Neural progenitor cell (in vitro differentiated cells): ENCODE measurements at places on chromosomes 5 and 9. TPM values are rescaled to one million over a fixed set of nuclear protein-coding genes. Genes with fewer than 3 reads are reported as not detected.

DNA sequence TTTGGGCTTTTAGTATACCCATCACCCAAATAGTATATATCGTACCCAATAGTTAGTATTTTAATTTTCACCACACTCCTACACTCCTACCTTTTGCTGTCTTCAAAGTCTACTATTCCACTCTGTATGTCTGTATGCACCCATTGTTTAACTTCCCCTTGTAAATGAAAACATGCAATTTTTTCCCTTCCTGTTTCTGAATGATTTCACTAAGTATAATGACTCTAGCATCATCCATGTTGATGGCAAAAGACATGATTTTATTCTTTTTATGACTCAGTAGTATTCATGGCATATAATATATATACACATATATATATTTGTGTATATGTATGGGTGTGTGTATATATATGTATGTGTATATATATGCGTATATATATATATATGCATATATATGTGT is 63.1 kb upstream of the FAM174A start:
- H3K4me1 ChIP-seq = no peaks in the 10 kb centered on the region
- no peaks in the 10 kb centered on the region for H3K27me3 ChIP-seq
- DNase-seq = no peak
- H3K4me3 ChIP-seq = no peak overlapping the region
- H3K36me3 ChIP-seq = no peaks in the 10 kb centered on the region
- no peak overlapping the region for H3K27ac ChIP-seq

DNA sequence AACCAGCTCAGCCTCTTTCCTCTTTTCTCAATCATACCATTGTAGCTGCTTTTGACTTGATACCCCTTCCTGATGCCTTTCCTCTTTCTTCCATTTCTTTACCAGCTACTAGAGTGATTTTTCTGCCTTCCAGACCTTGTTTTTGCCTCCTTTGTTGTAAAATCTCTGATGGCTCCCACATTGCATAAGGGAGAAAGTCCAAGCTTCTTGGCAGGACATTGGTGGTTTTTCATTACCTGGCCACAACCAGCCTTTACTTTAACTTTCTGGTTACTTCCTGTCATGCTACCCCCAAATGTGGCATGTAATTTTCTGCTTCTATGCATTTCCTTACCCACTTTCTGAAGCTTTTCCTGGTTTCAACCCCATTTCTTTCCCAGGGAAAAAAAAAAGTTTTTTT is 452.5 kb downstream of the TMEM38B start:
- no peak overlapping the region for H3K4me3 ChIP-seq
- no peaks in the 10 kb centered on the region for H3K4me1 ChIP-seq
- H3K27ac ChIP-seq = no peak overlapping the region
- DNase-seq = no peak
- H3K36me3 ChIP-seq = no peaks in the 10 kb centered on the region

SPTAN1 gene
- 112 and 141 TPM in 2 replicates for total RNA-seq

MIGA2 gene
- total RNA-seq = 10.8 and 39.1 TPM in 2 replicates

PFN3 gene
- total RNA-seq = not detected in 2 replicates

F12 gene
- 2.0 TPM in 1 of 2 replicates, not detected in the other for total RNA-seq

- no peak overlapping the region for H3K27ac ChIP-seq
- H3K4me1 ChIP-seq = no peaks in the 10 kb centered on the region
- DNase-seq = no peak
- H3K4me3 ChIP-seq = no peak overlapping the region
These were observed 475.7 kb downstream of the CCDC171 start for GRCh38 chr9:16028548-16028947.

SPATA31C1 gene
- total RNA-seq = not detected in 2 replicates

- H3K4me1 ChIP-seq = no peaks in the 10 kb centered on the region
- H3K27me3 ChIP-seq = no peaks in the 10 kb centered on the region
- H3K4me3 ChIP-seq = no peak overlapping the region
- no peaks in the 10 kb centered on the region for H3K36me3 ChIP-seq
- H3K27ac ChIP-seq = no peak overlapping the region
These were observed 393.4 kb downstream of the ZNF608 start for GRCh38 chr5:124353016-124353415.

- H3K4me1 ChIP-seq = peaks cover 12% of the 10 kb centered on the region
- no peak overlapping the region for H3K4me3 ChIP-seq
These were observed 4.7 kb upstream of the COL27A1 start for GRCh38 chr9:114150608-114151007.

NSD1 gene
- 61.3 and 114 TPM in 2 replicates for total RNA-seq

IL5 gene
- total RNA-seq = not detected in 2 replicates

DNA sequence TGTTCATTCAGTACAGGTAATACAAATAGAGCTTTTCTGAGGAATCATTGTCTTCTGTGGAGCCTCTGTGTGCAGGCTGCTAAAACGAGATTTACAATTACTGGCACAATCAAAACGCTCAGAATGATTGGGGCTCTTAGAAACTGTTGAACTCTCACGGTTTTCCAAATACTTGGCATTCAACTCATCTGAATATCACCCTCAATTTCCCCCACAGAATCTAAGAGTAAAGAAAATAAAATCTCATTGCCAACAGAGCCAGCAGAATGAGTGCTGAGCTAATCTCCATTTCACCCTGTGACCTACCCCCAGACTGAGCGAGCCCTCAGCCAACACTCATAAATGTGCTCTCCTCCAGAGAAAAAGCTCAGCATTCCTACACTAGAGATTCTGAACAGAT is 35.3 kb upstream of the TMED7 start:
- no peak overlapping the region for H3K27ac ChIP-seq
- no peak overlapping the region for H3K4me3 ChIP-seq
- no peaks in the 10 kb centered on the region for H3K27me3 ChIP-seq
- H3K36me3 ChIP-seq = no peaks in the 10 kb centered on the region

ARID3C gene
- 4.7 and 5.3 TPM in 2 replicates for total RNA-seq

PCDHA2 gene
- total RNA-seq = 3.7 and 5.9 TPM in 2 replicates

GRCh38 chr5:203246-203930 is 12.1 kb downstream of the LRRC14B start:
- H3K4me3 ChIP-seq = no peak overlapping the region
- peaks cover 19% of the 10 kb centered on the region for H3K4me1 ChIP-seq
- H3K27me3 ChIP-seq = no peaks in the 10 kb centered on the region

GRCh38 chr9:31445960-31446359 is 938.5 kb upstream of the ACO1 start:
- peaks cover 5% of the 10 kb centered on the region for H3K4me1 ChIP-seq
- no peak overlapping the region for H3K4me3 ChIP-seq
- no peaks in the 10 kb centered on the region for H3K27me3 ChIP-seq
- no peak overlapping the region for H3K27ac ChIP-seq

GRCh38 chr9:126694206-126695081 is 80.7 kb downstream of the LMX1B start:
- DNase-seq = peak; percentile 3
- peaks cover 48% of the 10 kb centered on the region for H3K27me3 ChIP-seq
- H3K36me3 ChIP-seq = no peaks in the 10 kb centered on the region
- H3K4me1 ChIP-seq = no peaks in the 10 kb centered on the region
- no peak overlapping the region for H3K27ac ChIP-seq
- no peak overlapping the region for H3K4me3 ChIP-seq
